Thoracic aorta (tissue), 2 donors: ENCODE measurements at places on chromosomes 16 and 17. TPM values are rescaled to one million over a fixed set of nuclear protein-coding genes. Genes with fewer than 3 reads are reported as not detected.
A peak's percentile ranks its signal among the peaks of the same experiment; 100 is the strongest.

- H3K36me3 ChIP-seq: no peaks in the 10 kb centered on the region
- H3K4me3 ChIP-seq: no peak overlapping the region
- DNase-seq: no peak
- H3K27me3 ChIP-seq: no peaks in the 10 kb centered on the region
- peaks cover 2% of the 10 kb centered on the region for H3K4me1 ChIP-seq
- H3K27ac ChIP-seq: no peak overlapping the region
Measured at GRCh38 chr16:87845213-87845612, 24.1 kb downstream of the SLC7A5 start.

SOST gene
- 55.4 TPM for total RNA-seq

LGALS9 gene
- total RNA-seq: 34.8 TPM

AGRP gene
- total RNA-seq: not detected

GRCh38 chr17:37088459-37088858, 139.7 kb downstream of the AATF start:
- H3K27me3 ChIP-seq: no peaks in the 10 kb centered on the region
- H3K4me1 ChIP-seq: no peaks in the 10 kb centered on the region
- no peak overlapping the region for H3K4me3 ChIP-seq

DNA sequence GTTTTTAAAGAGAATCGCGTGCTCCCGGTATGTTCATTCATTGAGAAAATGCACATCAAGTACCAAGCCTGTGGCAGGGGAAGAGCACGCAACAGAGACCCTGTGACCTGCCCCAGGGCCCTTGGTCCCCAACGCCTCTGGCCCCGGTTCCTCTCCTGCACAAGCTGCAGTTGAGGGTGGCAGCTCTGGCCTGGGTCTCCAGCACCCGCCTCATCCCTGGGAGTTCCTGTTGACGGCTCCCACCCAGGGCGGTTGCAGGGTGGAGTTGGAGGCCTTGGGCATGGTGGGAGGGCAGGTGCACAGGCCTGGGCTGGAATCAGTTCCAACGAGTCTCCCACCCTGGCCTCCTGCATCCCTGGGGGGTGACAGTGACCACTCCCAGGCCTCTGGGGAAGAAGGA, 5.0 kb downstream of the NECAB2 start:
- H3K4me3 ChIP-seq: no peak overlapping the region
- H3K36me3 ChIP-seq: no peaks in the 10 kb centered on the region
- H3K4me1 ChIP-seq: no peaks in the 10 kb centered on the region
- no peak for DNase-seq
- no peak overlapping the region for H3K27ac ChIP-seq

- H3K4me1 ChIP-seq: peaks cover 66% of the 10 kb centered on the region
- H3K4me3 ChIP-seq: peak overlapping the region; percentile 93
- H3K27ac ChIP-seq: no peak overlapping the region
- H3K36me3 ChIP-seq: peaks cover 5% of the 10 kb centered on the region
Measured at GRCh38 chr16:9095656-9096397, 4.4 kb downstream of the HAPSTR1 start.

- no peak for DNase-seq
- peaks cover 58% of the 10 kb centered on the region for H3K4me1 ChIP-seq
- peak overlapping the region; percentile 0 for H3K4me3 ChIP-seq
- H3K27me3 ChIP-seq: no peaks in the 10 kb centered on the region
- H3K27ac ChIP-seq: peak overlapping the region; percentile 99
Measured at GRCh38 chr17:8160741-8161221, 2.0 kb downstream of the VAMP2 start.

DNA sequence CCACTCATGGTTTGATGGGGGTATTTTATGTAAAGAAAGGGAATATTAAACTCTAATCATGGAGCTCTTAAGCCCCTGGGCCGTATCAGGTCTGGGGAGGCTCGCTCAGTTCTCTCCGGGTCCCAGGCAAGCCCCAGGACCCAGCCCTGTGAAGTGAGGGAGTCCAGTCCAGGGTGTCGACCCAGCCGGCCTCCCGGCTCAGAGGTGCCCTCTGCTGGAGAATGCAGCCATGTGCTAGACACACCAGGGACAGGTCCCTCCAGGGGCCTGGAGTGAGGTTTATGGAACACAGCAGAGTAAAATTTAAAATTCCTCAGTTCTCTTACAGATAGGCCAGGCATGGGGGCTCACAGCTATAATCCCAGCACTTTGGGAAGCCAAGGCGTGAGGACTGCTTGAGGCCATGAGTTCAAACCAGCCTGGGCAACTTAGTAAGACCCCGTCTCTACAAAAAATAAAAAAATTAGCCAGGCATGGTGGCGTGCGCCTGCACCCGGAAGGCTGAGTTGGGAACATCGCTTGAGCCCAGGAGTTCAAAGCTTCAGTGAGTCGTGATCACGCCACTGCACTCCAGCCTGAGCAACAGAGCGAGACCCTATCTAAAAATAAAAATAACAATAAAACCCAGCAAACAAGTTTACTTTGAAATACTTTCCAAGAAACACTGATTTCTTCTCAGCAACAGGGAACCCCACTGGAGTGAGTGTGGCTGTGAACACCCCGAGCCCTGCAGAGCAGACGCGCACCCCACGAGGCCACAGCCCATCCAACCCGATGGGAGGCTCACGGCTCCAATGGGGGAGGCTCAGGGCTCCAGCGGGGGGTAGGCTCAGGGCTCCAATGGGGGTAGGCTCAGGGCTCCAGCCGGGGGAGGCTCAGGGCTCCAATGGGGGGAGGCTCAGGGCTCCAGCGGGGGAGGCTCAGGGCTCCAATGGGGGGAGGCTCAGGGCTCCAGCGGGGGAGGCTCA, 72.2 kb downstream of the ZNF778 start:
- H3K4me3 ChIP-seq: no peak overlapping the region
- no peaks in the 10 kb centered on the region for H3K27me3 ChIP-seq
- DNase-seq: no peak
- H3K4me1 ChIP-seq: no peaks in the 10 kb centered on the region
- H3K36me3 ChIP-seq: peaks cover 36% of the 10 kb centered on the region

- H3K27ac ChIP-seq: peak overlapping the region; percentile 89
- peak overlapping the region; percentile 93 for H3K4me3 ChIP-seq
- H3K4me1 ChIP-seq: peaks cover 40% of the 10 kb centered on the region
- DNase-seq: no peak
Measured at GRCh38 chr17:67365738-67366192, 612 bp downstream of the PSMD12 start.

- no peak overlapping the region for H3K4me3 ChIP-seq
- H3K27me3 ChIP-seq: no peaks in the 10 kb centered on the region
- DNase-seq: no peak
- no peaks in the 10 kb centered on the region for H3K36me3 ChIP-seq
Measured at GRCh38 chr16:69514356-69514755, 51.4 kb upstream of the NFAT5 start.

DNA sequence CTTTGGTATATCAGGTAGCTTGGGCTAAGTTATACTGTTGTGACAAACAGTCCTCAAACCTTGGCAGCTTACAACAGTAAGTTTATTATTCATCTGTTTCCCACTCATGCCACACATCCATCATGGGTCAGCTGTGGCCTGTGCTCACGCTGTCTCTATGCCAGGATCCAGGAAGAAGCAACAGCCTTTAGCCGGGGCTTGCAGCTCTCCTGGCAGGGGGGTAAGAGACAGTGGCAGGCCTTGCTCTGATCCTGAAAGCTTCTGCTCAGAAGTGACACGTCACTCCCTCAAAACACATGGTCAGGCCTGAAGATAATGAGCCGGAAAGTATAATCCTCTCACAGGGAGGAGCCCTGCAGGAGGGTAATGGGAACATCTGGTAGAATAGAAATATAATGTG, 377.6 kb downstream of the CPPED1 start:
- no peak overlapping the region for H3K4me3 ChIP-seq
- H3K4me1 ChIP-seq: no peaks in the 10 kb centered on the region
- H3K27ac ChIP-seq: no peak overlapping the region
- no peak for DNase-seq

DNA sequence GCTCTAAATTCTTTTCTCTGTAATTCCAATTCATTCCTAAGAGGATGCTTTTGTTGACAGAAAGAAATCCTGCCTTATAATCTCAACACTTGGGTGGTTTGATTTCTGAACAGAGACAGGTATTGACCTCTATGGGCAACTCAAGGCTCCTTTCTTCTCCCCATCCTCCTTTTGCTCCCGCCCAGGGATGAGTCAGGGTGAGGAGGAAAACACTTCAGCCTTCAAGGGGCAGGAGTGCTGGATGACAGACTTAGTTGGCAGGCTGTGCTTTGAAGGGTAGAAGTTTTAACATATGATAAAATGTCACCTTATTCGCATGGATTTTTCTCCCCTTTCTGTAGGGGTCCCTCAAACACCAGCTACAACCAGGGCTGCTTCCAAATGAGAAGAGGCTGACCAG, 16.7 kb upstream of the TOM1L1 start:
- H3K36me3 ChIP-seq: no peaks in the 10 kb centered on the region
- DNase-seq: no peak
- no peak overlapping the region for H3K4me3 ChIP-seq
- H3K27me3 ChIP-seq: no peaks in the 10 kb centered on the region

DNA sequence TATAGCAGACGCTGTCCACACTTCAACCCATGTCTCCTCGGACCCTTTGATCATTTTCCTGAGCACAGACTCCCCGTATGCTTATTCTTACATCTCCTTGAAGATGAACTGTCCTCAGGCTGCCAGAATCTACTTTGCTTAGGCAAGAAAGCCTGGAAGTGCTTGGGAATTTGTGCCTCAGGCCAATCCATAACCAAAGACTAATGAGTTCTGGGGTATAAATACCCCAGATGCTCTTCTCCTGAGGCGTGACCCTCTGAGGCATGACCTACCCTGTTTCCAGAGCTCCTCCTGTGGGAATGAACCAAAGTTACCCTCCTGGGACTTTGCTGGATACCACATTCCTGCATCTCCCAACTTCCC, 10.1 kb upstream of the TEKT3 start:
- no peak overlapping the region for H3K27ac ChIP-seq
- H3K36me3 ChIP-seq: no peaks in the 10 kb centered on the region

PEX12 gene
- 1.1 TPM for total RNA-seq

DNA sequence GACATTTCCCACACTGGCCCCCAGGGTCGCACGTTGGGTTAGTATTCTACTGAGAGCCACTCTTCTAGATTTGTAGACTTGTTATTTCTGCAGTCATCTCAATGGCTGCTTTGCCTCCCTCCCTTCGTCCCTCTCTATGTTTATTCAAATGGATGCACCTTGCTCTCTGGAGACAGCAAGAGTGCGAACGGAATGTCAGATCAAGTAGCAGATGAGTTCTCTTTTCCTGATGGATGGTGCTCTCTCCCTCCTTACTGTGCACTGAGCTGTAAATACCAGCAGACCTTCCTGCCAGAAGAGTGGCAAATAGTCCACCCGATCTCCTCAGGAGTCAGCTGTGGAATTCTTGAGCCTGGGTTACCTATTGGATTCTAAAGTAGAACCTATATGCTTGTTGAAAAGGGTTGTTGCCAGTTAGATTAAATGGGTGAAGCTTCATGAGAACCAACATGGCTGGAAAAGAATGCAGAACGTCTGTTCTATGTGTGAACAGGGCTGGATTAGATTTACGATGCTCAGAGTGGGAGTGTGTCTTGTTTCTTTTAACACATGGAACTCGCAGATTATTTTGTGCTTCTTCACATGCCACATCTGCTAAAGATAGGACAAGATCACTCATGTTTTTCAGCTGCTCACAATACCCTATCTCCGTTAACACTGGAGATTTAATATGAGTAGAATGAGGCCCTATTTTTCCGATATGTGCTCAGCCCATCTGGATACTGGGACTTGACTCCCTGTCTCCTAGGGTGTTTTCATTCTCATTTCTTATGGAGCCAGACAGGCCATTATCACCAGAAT, 6.1 kb downstream of the GNAO1 start:
- H3K36me3 ChIP-seq: no peaks in the 10 kb centered on the region
- no peaks in the 10 kb centered on the region for H3K27me3 ChIP-seq

DNA sequence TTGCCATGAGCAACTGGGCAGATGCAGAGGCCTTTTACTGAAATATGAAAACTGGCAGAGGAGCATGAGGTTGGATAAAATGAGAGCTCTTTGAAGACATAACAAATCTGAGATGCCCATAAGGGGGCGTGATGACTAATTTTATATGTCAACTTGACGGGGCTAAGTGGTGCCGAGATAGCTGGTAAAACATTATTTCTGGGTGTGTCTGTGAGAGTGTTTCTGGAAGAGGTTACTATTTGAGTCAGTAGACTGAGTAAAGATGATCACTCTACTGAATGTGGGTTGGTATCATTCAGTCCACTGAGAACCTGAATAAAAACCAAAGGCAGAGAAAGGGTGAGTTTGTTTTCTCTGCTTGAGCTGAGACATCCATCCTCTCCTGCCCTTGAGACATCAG, 454.2 kb downstream of the NPIPA7 start:
- H3K27me3 ChIP-seq: no peaks in the 10 kb centered on the region
- no peak overlapping the region for H3K27ac ChIP-seq
- DNase-seq: no peak
- H3K4me1 ChIP-seq: no peaks in the 10 kb centered on the region
- no peak overlapping the region for H3K4me3 ChIP-seq
- no peaks in the 10 kb centered on the region for H3K36me3 ChIP-seq

GRCh38 chr17:7932483-7932891, 481 bp downstream of the CNTROB start:
- H3K4me3 ChIP-seq: peak overlapping the region; percentile 98
- DNase-seq: no peak
- H3K27ac ChIP-seq: peak overlapping the region; percentile 37
- no peaks in the 10 kb centered on the region for H3K27me3 ChIP-seq
- H3K4me1 ChIP-seq: peaks cover 28% of the 10 kb centered on the region
- peaks cover 10% of the 10 kb centered on the region for H3K36me3 ChIP-seq

CA7 gene
- not detected for total RNA-seq

DNA sequence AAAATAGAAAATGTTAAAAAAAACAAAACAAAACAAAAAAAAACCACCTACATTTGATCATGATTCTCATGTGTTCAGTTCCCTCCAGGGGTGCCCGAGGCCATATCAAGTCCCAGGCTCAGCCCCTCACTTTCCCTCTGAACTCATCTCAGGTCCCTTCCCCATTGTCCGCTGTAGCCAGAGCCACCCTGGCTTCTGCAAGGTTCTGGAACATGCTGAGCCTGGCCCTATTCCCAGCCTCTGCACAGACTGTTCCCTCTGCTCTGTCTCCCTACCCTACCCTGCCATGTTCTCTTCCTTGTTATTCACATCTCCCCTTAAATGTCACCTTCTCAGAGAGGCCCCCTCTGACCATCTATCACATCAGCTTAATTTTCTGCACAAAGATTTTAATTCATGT, 46.9 kb downstream of the TK2 start:
- DNase-seq: no peak
- peak overlapping the region; percentile 85 for H3K27ac ChIP-seq
- no peaks in the 10 kb centered on the region for H3K27me3 ChIP-seq
- H3K36me3 ChIP-seq: no peaks in the 10 kb centered on the region
- peaks cover 37% of the 10 kb centered on the region for H3K4me1 ChIP-seq
- peak overlapping the region; percentile 59 for H3K4me3 ChIP-seq

GRCh38 chr16:67000384-67001351, 12.3 kb downstream of the CES4A start:
- peaks cover 14% of the 10 kb centered on the region for H3K4me1 ChIP-seq
- H3K27me3 ChIP-seq: no peaks in the 10 kb centered on the region
- H3K27ac ChIP-seq: peak overlapping the region; percentile 31
- H3K4me3 ChIP-seq: peak overlapping the region; percentile 71

GRCh38 chr16:35221482-35222185, 1762.2 kb downstream of the TP53TG3F start:
- H3K4me3 ChIP-seq: no peak overlapping the region
- DNase-seq: no peak
- H3K27me3 ChIP-seq: no peaks in the 10 kb centered on the region
- H3K4me1 ChIP-seq: no peaks in the 10 kb centered on the region
- H3K27ac ChIP-seq: no peak overlapping the region

GRCh38 chr17:39224778-39225307, 902 bp downstream of the STAC2 start:
- H3K27me3 ChIP-seq: no peaks in the 10 kb centered on the region
- H3K4me1 ChIP-seq: peaks cover 21% of the 10 kb centered on the region
- H3K27ac ChIP-seq: peak overlapping the region; percentile 81
- peak overlapping the region; percentile 78 for H3K4me3 ChIP-seq
- H3K36me3 ChIP-seq: no peaks in the 10 kb centered on the region
- no peak for DNase-seq

SCPEP1 gene
- total RNA-seq: 91.1 TPM

CXCL16 gene
- 27.6 TPM for total RNA-seq
